GM23248 (cell line): ENCODE measurements at places on chromosomes 16 and 17.
A peak's percentile ranks its signal among the peaks of the same experiment; 100 is the strongest.

- no peak for DNase-seq
Measured at GRCh38 chr17:50330151-50330775, 15.7 kb upstream of the XYLT2 start.

DNA sequence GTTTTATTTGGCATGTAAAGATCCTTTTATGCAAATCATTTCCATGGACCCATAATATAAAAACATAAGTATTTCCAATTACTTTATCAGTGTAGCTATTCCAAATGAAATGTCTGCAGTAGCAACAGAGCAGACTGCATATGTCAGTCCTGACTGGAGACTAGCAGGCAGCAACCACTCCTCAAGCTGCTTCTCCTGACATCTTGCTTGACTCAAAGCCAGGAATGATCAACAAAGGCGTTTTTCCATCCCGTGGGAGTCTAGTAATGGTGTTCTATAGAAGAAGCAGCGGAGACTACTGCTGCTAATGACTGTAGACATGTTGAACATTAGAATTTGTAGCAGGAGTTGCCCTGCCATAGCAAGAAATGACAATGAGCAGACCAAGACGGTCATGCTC is 73.2 kb upstream of the AKTIP start:
- DNase-seq: no peak

DNA sequence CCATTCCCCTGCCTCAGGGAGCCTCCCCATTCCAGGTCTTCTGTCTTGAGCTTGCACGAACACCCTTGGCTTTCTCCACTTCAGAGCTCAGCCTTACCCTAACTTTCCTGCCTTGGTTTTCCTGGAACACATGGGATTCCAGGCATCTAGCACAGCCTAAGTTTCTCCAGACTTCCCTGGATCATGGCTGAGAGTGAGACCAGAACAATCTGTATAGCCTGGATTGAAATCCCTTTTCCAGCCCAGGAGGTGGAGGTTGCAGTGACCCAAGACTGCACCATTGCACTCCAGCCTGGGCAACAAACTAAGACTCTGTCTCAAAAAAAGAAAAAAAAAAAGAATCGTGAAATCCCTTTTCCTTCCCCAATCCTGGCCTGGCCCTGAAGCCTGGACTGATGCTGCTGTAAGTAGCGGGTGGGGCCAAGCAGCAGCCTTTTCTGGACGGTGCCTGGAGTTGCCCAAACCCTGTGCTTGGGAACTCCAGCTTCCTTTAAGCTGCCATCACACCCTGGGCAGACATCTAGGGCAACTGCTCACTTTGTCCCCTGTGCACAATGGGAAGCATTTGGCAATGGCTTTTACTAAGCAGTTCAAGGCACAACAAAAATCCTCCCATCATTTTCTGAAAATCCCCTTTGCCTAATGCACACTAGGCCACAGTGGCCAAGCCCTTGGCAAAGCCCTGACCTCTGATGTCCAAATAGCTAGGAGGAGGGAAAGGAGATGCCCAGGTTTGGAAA is 12.0 kb upstream of the SLC16A5 start:
- DNase-seq: no peak

GRCh38 chr16:66150698-66151482 is 215.6 kb upstream of the CDH5 start:
- DNase-seq: peak; percentile 19

- peak; percentile 67 for DNase-seq
Measured at GRCh38 chr17:13030459-13031300, 12.9 kb upstream of the ELAC2 start.

- DNase-seq: no peak
Measured at GRCh38 chr16:2490190-2491105, 15.5 kb downstream of the TBC1D24 start.

DNA sequence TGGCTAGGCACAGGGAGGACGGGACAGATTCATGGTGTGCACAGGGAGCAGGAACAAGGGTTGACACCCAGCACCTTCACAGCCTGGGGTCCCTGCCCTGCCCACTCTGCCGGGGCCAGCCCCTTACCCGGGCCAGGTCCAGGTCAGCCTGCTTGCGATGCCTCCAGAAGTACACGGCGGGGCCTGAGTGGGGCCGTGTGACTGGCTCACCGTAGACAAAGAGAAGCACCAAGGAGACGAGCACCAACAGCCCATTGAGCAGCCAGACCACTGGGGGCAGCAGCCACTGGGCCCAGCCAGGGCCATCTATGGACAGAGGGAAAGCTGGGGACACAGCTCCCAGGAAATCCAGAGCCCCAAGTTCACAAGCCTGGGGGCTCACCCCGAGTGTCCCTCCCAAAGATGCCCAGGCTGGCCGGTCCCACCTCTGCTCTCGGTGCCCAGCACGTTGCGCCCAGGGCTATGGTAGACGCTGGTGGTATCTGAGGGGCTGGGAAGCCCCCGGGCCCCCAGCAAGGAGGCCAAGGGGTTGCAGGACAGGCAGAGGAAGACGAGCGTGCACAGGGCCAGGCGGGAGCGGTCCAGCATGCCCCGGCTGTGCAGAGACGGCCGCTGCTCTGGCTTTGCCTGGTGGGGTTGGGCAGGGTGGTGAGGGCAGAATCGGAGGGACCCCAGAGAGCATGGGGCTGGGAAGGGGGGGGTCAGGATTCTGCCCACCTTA is 19.8 kb downstream of the SREBF1 start:
- no peak for DNase-seq

DNA sequence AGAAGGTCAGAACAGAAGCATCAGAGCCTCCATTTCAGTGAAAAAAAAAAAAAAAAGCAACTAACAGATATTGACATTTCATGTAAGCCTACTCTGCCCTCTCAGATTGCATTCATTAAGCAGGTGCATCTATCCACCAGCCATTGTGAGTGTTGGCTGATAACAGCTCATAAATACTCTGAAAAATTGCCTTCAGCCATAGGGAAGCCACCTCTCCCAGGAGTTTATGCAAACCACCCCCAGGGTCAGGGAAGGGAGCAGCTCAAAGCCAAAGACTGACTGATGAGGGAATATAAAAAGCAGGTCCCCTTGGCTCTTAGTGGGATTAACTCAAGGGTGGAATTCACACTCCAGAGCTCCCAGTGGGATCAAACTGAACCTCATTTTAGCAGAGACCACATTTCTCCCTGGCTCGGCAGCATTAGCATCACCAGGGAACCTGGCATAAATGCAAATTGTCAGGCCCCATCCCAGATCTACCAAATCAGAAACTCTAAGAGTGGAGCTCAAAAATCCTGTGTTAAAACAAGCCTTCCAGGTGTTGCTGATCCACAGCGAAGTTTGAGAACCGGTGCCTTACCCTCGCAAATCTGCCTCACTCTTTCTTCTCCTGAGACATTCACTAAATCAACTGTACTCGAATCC is 14.2 kb downstream of the APOH start:
- no peak for DNase-seq

- DNase-seq: no peak
Measured at GRCh38 chr17:21677126-21677910, 15.0 kb upstream of the KCNJ18 start.

- no peak for DNase-seq
Measured at GRCh38 chr16:4535627-4536108, 2.9 kb downstream of the CDIP1 start.

GRCh38 chr17:82348434-82348833 is 10.6 kb upstream of the TEX19 start:
- no peak for DNase-seq

DNA sequence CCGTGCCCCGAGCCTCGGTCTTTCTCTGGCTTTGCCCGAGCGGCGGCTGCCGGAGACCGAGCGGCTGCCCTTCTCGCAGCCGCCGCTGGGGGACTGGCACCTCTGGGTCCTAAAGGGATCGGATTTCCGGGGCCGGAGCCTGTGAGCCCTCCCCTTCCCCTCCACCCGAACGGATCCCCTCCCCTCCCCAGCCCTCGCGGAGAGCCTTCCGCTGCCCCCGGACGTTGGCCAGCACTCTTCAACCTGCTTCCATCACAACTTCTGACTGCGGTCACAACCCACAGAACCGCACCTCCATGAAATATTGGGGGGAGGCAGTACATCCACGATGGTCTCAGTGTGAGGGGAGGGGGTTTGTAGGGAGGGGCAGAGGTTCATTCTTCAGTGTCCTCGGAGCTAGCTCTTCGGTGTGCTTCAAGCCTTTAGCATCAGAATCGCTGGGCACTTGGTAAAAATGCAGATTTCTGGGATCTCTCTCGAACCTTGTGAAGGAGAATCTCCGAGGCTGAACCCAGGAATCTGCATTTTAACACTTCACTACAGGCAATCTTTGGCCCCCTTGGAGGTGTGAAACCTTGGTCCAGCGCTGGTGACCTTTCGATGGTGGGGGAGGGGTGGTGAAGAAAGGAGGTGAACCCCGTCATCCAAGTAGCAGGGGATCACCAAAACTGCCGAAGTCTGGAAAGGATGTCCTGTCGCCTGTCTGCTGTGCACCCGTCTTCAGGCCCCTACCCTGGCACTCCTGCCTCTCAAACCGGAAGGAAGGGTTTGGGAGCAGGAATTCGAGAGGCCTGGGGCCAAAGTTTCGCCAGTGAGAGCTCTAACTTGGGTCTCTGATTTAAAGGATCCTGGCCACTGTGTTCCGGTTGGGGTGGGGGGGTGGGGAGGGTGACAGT is 812 bp upstream of the PPP1R9B start:
- DNase-seq: peak; percentile 96

DNA sequence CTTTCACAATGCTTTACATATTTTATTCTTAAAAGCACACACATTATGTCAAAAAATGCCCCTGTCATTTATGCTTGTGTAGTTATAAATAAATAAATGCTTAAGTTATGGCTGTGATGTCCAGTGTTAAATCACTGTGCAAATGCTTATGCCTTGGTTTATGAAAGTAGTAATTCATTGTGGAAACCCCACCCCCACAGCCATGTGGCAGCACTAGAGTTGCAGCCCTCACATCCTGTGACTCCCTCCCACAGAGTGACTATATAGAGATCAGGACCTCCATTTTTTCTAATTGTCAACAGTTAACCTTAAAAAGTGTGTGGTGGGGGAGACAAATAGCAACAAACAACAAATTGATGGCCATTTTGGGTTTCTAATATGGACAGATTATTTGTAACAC is 2.4 kb downstream of the SKAP1 start:
- peak; percentile 4 for DNase-seq
